Iris pigment epithelial cell (primary cell): ENCODE measurements at places on chromosomes 1 and 21.

GRCh38 chr1:8985915-8986813, 40.1 kb downstream of the SLC2A7 start:
- DNase-seq = peak; percentile 97

- DNase-seq = no peak
Measured at GRCh38 chr1:206049293-206049692, 3.7 kb upstream of the RHEX start.

DNA sequence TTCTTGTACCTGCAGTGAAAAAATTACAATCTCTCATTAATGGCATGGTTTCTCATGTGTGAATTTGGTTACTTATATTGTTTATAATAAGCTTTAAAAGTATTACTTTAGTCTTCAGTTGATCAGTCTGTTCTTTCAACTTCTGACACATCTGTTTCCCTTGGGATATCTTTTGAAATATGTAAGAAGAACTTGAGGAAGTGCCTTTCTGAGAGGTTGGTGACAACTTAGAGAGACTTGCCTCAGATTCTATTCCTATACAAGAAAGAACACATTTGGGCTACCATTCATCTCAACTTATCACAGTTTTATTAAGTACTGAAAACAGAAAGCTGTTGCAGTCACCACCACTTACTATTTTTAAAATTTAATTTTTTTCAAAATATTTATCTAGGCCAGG, 8.1 kb downstream of the AKNAD1 start:
- DNase-seq = no peak

- peak; percentile 71 for DNase-seq
Measured at GRCh38 chr1:65247419-65248359, 61.7 kb upstream of the DNAJC6 start.

GRCh38 chr1:77394166-77394565, 112.3 kb downstream of the AK5 start:
- peak; percentile 77 for DNase-seq

- DNase-seq = no peak
Measured at GRCh38 chr1:1219341-1219740, 5.4 kb upstream of the TNFRSF4 start.

GRCh38 chr1:16241221-16241708, 4.3 kb upstream of the CPLANE2 start:
- DNase-seq = no peak

DNA sequence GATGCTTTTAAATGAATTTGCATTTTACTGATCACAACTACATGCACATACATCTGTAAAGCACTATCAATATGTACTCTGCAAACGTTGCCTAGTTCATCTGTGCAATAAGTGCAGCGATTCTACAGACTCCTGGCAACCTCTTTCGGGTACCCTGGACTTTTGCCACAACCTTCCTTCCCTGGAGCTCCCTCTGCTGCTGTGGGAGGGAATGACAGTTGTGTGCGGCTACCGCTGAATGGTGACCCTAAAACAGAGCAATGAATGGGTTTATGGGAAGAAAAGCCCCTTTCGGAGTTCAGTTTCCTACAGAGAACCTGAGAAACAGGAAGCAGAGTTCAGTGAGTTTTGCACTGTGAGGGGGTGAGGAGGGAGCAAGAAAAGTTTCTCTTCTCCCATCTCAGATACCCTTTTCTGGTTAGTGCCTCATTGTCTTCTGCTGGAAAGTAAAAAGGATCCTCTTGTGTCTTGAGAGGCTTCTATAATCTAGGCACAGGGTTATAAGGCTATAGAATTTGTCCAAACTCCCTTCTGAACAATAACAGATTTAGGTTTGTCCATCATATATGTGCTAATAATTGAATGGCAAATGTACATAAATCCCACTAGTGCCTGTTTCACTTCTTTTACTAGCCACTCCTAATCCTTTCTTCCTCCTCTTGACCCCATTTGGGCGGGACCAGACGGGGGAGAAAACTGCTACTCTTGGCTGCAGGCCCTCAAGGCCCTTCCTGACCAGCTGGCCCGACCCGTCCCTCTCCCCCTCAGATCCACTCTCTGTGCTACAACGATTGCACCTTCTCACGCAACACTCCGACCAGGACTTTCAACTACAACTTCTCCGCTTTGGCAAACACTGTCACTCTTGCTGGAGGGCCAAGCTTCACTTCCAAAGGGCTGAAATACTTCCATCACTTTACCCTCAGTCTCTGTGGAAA, 19.8 kb upstream of the SARS1 start:
- DNase-seq = no peak

GRCh38 chr1:37795340-37796125, 1.9 kb downstream of the MANEAL start:
- DNase-seq = peak; percentile 45

DNA sequence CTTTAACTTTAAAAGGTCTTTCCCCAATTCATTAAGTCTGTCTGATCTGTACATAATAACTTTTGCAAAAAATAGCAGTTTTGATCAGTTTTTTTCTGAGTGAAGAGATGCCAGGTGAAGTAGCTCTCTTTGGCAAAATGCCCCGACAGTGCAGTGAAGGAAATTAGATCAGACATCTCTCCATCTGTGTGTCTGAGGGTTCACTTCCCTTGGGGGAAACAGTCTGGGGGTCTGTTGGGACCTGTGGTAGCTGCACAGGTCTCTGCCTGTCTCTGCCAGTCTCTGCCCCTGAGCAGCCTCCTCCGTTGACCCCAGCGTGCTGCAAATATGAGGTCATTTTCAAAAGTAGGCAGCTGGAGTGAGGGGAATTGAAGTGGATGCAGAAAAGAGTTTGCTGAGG, 54.5 kb downstream of the TBCE start:
- DNase-seq = no peak

GRCh38 chr1:197521118-197521739, 253.2 kb downstream of the CRB1 start:
- DNase-seq = peak; percentile 39

DNA sequence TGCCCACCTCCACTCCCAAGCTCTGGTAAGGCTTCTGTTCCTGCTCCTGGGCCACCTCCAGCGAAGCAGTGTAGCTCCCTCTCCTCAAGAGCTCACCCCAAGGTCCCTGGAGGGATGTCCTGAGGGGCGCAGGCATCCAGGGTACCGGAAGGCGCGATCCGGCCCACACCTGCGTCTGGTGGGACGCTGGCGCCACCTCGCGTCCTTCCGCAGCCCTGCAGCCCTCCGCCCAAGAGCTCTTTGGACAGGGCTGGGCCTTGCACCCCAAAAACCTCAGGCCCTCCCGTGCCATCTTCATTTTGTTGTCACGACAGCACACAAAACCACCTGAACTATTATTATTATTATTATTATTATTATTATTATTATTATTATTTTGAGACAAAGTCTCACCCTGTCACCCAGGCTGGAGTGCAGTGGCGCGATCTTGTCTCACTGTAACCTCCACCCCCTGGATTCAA, 49.2 kb upstream of the PAX7 start:
- DNase-seq = no peak

DNA sequence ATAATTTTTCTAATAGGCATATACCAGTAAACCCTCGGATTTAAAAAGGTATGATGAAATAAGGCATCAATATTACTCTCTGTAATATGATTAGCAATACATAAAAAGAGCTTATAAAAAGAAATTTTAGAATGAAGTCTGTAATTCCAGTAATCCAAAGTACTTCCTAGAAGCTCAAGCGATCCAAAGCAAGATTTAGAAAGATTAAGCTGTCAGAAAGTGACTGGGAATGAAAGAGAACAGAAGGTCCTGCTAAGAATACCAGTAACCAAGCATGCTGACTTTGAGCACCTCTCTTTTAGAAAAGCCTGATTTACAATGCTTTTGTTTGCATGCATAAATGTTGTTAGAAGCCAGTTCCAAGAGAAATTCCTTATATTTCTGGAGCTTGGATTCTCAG, 125.1 kb downstream of the GIPC2 start:
- DNase-seq = no peak

DNA sequence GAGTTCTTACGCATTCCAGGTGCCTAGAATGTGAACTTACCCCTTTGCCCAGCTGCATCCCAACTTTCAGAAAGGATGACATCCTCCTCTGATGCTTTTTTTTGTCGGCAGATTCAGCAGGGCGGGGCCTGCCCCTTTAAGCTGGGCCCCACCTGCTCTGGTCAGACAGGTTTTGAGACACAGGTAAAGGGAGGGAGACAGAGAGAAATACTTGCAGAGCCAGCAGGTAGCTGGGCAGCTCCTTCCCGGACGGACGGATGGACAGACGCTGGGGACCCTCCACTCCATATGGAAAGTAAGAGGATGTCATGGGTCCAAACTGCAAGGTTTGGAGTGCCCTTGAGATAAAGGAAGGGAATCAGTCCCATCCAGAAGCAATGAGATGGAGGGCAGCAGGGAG, at the start of gene TMEM79:
Gene TMEM79, plus strand, starts transcription at position 214 of the 400 bp plus-strand sequence. CDS start 902 bp downstream, outside the sequence.
- DNase-seq = no peak

DNA sequence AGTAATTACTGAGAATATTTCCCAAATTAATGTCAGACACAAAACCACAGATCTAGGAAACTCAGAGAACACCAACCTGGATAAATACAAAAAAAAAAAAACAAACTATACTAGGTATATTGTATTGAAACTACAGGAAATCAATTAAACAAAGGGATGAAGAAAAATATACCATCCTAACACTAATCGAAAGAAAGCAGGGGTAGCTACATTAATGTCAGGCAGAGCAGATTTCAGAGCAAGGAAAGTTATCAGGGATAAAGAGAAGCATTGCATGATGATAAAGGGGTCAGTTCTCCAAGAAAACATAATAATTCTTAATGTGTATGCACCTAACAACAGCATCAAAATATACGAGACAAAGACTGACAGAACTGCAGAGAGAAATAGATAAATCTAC, 89.9 kb downstream of the TOMM20 start:
- no peak for DNase-seq

- peak; percentile 70 for DNase-seq
Measured at GRCh38 chr1:226125097-226125630, 61.4 kb downstream of the ACBD3 start.

DNA sequence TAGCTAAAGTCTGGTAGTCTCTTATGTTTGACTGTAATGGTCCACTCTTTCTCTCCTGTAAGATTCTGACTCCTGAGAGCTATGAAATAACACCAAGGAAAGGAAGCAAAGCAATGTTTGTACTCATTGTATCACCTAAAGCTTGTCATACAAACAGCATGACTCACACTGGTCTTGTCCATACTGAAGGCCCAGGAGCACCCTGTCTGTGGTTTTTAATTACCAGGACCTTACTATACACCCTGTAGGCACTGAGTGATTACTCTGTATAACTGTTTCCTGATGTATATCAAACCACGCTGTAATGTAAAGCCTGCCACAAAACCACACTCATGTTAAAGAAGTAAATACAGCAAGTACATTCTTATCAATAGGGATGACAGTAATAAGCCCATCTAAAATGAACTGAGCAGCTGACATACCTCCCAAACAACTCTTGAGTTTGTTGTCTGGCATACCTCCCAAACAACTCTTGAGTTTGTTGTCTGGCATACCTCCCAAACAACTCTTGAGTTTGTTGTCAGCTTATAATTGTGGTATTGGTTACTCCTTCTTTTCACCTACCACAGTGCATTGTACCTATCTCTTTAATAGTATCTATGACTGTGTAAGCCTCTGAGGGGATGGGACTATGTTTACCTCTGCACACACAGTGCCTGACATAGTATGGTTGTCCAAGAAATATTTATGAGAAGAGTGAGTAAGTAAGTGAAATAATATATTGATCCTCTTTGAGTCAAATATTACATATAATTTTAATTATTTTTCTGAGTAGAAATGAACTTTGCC, 11.6 kb upstream of the TNFSF18 start:
- DNase-seq = peak; percentile 90
